ENCODE measurements at places on chromosomes 2 and 18.

GRCh38 chr18:80167331-80167730 lies 58.3 kb downstream of the ADNP2 start:
- no peak for DNase-seq

GRCh38 chr2:201344663-201345366 lies 12.3 kb downstream of the FLACC1 start:
- no peak for DNase-seq

- no peak for DNase-seq
These were observed 58.4 kb downstream of the ARL4C start for GRCh38 chr2:234438305-234438977.

DNA sequence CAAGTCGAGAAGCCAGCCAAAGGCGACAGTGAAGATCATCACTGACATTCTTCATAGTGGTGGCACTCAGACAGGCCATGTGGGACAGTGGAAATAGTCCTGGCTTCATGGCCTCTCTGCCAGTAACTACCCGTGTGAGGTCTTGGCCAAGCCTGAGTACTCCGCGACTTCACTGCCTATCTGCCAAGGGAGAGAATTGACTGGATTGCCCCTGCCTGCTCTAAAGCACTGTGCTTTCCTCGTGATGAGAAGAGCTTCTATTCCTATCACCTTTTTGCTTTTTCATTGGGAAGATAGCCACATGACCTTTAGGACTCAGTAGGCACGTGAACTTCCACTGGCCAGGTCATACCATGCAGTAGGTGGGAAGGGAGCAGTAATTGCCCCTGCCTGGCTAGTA lies 239.3 kb downstream of the HAUS1 start:
- no peak for DNase-seq

- no peak for DNase-seq
These were observed 11.8 kb downstream of the C2orf69 start for GRCh38 chr2:199922856-199923255.

- DNase-seq, result no peak
These were observed 12.5 kb downstream of the SERPINB7 start for GRCh38 chr18:63787673-63788072.

- DNase-seq, result no peak
These were observed 77.9 kb upstream of the DOCK10 start for GRCh38 chr2:225120186-225120585.

GRCh38 chr2:210072922-210073509 lies 70.6 kb downstream of the RPE start:
- no peak for DNase-seq

GRCh38 chr2:237997521-237997920 lies 30.7 kb downstream of the UBE2F start:
- no peak for DNase-seq

DNA sequence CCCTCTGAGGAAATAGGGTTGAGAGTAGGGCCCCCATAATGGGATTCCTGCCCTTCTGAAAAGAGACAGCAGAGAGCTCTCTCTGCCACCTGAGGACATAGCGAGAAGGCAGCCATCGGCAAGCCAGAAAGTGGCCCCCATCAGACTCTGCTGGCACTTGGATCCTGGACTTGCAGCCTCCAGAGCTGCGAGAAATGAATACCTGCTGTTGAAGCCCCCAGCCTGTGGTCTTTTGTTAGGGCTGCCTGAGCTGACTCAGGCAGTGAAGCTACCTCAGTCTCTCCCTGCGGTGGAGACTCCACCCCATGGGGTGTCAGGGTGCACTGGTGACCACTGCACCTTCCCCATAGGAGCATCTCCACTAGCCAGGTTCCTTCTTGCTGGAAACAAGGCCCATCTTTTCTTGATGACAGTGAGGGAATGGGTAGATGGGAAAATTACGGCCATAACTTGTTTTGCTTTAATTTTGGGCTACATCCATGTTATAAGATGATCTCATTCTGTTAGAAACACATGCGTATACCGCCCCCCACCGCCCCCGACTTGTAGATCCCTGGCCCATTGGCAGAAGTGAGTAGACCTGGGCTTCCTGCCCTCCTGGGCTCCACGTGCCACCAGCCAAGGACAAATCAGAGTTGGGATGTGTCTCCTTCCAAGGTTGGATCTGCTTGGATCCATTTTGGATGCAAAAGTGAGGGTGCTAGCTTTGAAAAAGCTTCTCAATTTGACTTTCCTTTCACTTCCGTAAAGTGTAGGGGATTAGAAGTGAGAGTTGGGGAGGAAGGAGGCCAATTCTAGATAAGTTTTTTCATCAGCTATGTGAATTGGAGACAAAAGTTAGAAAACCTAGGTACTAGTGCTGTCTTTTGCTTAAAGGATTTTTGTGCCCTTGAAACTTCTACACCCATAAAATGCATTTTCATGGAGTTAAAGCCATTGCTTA lies 42.9 kb downstream of the NCK2 start:
- peak; percentile 41 for DNase-seq

DNA sequence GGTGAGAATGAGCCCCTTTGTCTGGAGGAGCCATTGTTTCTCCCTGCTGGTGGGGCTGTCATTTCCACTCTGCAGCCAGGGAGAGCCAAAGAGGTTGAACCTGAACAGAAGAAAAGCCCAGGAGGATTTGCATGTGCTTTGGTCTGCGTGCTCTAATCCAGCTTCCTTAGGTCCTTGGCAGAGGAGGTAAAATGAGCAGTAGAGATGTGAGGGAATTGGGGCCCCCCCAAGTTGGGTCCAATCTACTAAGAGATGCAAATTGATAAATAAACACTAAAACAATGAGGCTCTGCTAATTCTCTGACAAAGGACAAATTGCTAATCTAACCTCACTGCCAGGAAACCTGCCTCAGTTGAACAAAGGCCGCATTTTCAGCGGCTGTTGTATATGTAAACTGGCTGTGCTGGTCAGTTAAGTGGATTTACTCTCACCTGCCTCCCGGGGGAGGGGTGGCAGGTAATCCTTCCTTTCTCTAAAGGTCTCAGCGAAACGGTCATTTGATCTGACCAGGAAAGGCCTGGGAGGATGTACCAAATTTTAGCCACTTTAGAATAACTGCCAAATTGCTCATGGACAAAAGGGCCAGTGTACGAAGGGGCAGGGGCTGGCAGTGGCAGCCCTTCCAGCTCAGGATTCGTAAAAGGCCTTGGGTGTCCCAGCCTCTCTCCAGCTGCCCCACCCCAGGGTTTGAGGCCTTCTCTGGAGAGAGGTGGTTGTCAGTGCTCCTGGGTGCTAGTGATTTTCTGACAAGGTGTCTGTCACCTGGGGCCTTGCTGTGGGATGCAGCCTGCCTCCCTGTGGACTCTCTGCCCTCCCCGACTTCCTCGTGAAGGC lies 193.6 kb downstream of the MIB1 start:
- no peak for DNase-seq

- no peak for DNase-seq
These were observed 120.8 kb downstream of the ESCO1 start for GRCh38 chr18:21479721-21480120.

- no peak for DNase-seq
These were observed 208.3 kb downstream of the AGAP1 start for GRCh38 chr2:235702186-235702585.

GRCh38 chr18:35680139-35680551 lies 98.6 kb downstream of the GALNT1 start:
- no peak for DNase-seq

DNA sequence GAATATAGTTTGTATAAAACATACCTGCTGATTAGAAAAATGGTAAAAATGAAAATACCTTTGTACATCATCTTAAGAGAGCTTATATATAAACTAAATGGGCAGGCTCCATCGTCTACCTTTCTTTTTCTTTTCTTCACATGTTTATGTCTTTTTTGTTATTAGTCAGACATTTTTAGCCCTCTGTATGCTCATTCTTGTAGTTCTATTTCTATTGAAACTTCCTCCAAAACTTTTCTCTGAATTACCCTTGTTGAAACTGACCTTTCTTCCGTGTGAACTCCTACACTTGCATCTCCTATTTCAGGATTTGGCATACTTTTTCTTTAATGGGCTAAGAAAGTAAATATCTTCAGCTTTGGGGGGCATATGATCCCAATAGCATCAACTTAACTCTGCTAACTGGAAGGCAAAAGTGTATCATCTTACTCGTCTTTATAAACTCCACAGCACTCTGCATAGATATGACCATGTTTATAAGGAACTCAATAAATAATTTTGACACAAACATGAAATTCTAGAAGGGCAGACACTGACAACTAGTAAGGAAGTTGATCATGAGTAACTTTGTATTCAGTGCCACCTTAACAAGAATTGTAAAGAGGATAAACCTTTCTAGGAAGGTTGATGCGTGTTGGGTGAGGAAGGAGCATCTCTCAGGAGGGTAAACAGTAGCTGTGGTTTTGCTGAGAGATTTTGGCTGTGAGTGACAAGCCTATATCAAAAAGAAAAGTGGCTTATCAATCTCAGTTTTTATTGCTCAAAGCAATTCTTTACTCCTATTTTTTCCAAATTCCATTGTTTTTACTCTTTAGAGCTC lies 127.6 kb downstream of the PIK3C3 start:
- DNase-seq, result no peak

DNA sequence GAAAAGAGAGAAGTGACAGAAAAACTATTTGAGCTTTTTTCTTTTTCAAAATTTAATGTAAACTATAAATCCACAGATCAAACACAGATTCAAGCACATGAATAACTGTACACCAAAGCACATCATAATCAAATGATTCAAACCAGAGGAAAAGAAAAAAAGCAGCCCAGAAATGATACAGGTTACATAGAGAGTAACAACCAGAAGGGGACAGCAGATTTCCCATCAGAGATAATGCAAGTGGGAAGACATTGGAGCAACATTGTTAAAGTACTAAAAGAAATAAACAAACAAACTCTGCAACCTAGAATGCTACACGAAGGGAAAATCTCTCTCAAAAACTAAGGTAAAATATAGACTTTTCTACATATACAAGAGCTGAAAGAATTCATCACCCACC lies 34.5 kb downstream of the CMPK2 start:
- no peak for DNase-seq

- no peak for DNase-seq
These were observed 103.9 kb upstream of the MEX3C start for GRCh38 chr18:51301376-51301775.

- no peak for DNase-seq
These were observed 15.2 kb downstream of the CAPG start for GRCh38 chr2:85394976-85395375.

DNA sequence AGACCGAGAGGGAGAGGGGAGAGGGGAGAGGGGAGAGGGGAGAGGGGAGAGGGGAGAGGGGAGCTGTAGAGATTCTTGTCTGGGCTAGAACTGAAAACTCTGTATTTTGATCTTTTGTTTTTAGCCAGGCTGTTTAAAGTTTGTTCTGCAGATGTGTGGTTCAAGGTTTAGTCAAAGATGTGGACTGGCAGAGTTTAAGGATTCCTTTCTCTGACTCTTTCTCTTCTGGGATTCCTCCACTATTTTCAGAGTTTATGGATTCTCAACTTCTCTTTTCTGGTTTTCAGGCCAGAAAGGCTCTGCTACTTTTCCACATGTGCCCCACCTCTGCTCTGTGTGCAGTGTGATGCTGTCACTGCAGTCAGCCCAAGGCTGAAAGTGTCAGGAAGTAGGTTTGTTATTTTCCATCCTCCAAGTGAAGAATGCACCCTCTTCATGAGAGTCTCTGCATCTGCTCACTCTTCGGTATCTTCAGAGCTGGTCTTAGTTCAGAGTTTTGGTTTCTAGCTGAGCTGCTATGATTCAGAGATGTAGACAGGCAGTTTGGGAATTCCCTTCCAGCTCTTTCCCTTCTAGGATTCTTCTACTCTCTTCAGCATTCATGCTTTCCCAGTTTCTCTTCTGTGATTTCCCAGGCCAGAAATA lies 130.9 kb upstream of the SMAD7 start:
- DNase-seq, result no peak

GRCh38 chr18:59685501-59685900 lies 11.7 kb downstream of the CCBE1 start:
- DNase-seq, result no peak

DNA sequence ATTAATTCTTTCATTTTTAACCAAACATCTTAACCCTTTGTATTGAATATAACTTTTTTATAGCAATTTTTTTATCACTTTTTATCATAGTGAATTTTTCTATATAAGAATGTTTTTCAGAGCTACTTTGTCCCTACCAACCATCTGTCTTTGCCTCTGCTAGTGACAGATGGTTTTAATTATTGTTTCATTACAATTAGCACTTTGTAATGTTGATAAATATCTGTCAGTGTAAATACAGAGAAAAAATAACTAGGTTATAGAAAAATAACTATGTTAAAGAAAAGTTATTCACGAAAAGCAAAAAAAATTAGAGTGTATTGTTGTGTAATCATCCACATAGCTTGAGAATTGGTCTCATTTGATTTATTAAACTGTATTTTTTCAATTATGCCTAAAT lies 91.0 kb upstream of the CDH19 start:
- DNase-seq, result no peak

DNA sequence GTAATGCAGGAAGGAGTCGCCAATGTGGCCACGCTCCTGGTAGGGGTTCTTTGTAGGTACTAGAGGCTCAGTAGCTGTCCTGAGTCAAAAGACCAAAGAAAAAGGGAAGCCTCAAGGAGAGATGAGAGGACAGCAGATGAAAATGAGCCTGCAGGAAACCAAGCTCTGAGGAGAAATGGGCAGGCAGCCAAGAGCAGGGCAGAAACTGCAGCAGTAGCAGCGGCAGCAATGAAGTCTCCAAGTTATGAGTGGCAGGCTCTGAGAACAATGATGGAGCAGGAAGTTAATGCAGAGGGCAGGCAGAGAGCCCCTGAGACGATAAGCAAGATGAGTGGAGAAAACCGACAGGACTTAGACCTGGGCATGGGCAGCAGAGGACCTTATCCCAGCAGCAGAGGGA lies 48.2 kb upstream of the TMEM200C start:
- no peak for DNase-seq

GRCh38 chr2:28628506-28628905 lies 123.1 kb upstream of the PPP1CB start:
- DNase-seq, result no peak

- DNase-seq, result no peak
These were observed 99.8 kb upstream of the KCNH7 start for GRCh38 chr2:162938387-162938786.

DNA sequence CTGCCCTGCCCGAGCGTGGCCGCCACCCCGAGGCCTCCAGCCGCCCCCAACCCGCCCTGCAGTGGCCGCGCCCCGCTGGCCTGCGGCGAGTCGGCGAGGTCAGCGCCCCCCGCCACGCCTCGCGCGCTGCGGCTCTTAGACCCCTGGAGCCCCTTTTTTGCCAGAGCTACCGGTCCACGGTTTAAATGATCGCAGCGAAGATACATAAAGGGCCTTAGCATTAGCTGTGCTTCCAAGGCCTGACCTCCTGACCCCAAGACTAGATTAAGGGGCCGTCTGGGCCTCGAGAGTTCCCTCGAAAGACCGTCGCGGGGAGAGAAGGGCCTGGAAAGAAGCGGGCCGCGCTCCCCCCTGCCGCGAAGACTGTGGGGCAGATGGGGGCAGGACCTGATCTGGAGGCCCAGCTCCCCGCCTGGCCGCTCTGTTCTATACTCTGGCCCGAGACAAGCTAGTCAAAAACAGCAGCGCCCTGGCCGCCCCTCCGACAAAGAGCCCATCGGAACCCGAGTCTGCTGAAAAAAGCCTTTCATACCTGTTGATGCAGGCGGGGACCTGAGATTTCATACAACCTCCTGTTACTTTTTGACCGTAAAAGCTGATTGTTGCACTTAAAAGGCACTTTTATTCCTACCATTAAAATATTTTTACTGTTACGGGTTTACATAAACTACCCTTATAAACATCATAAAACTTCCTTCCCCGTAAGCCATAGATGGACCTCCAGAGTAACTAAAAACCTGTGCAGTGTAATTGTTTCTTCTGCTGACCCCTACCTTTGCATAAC lies 68.7 kb upstream of the PSMD14 start:
- DNase-seq, result no peak

Measured in activated CD4-positive, alpha-beta T cell treated with anti-CD3 and anti-CD28 coated beads for 4 hours (primary cell).